ENCODE measurements at places on chromosomes 11 and 22.

GRCh38 chr11:8015753-8016239 lies 28.7 kb downstream of the EIF3F start:
- DNase-seq, result no peak

GRCh38 chr11:134654161-134654915 lies 242.3 kb upstream of the B3GAT1 start:
- no peak for DNase-seq

- peak; percentile 30 for DNase-seq
Observed at GRCh38 chr11:116895048-116895757, 57.8 kb upstream of the APOA1 start.

GRCh38 chr11:1828542-1828941 lies 6.2 kb upstream of the SYT8 start:
- DNase-seq, result no peak

GRCh38 chr22:45254789-45255278 lies 14.1 kb upstream of the KIAA0930 start:
- peak; percentile 62 for DNase-seq

GRCh38 chr22:29302402-29302680 lies 4.1 kb upstream of the GAS2L1 start:
- no peak for DNase-seq

- DNase-seq, result no peak
Observed at GRCh38 chr22:28246397-28246796, 327.3 kb upstream of the PITPNB start.

DNA sequence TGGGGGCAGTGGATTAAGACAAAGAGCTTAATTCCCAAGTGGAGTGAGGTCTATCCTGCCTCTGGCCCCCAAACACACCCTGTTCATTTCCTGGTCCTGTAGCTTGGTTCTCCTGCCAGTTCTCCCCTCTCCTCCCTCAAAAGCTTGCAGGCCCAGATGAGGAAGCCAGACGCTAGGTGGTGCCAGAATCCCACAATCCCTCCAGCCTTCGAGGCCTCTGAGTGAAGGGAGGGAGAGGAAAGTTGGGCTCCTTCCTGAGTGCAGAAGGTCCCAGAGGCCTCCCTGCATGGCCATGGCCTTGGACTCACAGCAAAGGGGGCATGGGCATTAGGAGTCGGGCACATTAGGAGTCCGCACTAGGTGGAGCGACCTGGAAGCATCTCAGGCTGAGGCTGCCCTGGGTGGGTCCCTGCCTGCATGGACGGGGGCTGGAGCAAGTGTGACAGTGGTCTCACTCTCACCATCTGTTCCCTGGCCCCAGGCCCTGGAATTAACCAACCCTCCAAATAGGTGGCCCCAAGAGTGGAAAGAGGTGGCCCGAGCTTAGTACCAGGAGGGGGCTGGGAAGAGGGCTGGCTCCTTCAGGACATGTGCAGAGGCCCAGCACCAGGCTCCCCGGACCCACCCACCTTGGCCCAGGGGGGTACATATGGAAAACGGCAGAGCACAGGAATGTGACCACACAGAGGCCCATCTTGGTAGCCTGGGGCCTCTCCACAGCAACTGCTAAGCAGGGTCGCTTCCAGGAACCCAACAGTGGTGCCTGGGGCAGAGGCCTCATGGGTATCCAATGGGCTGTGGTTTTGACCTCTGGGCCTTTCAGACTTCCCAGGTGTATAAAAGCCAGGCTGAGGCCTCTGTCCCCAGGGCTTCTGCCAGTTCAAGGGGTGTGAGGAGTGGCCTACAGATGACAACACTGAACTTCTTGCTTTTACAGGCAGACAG lies 5.2 kb downstream of the FXYD2 start:
- no peak for DNase-seq

DNA sequence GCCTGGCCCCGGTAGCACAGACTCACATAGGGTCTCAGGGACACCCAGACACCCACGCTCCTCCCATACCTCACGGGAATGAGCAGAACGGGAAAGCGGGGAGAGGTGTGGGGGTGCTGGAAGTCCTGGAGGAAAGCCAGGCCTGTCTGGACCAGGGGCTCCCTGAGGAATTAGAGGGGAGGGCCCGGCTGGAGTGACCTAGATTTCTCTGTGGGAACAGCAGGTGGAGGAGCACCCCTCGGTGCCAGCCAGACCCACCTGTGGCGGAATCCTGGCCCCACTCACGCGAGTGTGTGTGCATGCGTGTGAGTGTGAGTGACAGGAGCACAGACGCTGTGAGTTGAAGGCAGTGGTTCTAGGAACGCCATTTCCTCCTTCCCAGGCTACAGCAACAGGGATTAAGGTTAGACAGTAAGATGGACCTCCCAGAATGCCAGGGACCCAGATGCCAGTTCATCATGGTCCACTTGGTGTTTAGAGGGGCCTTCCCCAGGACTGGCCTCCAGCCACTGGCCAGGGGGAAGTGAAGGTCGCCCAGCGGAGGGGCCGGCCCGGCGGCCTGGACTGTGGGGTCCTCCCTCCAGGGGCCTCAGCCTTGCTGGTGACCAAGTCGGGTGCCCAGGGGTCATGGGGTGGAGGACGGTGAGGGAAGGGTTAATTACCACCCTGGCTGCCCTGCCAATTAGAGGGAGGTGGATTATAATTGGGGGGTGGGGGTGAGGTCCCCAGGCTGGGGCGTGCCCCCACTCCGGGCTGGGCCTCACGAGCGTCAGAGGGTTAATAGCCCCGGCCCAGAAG lies 1.0 kb downstream of the PKP3 start:
- no peak for DNase-seq

GRCh38 chr11:31973172-31973571 lies 117.7 kb upstream of the RCN1 start:
- DNase-seq, result no peak

DNA sequence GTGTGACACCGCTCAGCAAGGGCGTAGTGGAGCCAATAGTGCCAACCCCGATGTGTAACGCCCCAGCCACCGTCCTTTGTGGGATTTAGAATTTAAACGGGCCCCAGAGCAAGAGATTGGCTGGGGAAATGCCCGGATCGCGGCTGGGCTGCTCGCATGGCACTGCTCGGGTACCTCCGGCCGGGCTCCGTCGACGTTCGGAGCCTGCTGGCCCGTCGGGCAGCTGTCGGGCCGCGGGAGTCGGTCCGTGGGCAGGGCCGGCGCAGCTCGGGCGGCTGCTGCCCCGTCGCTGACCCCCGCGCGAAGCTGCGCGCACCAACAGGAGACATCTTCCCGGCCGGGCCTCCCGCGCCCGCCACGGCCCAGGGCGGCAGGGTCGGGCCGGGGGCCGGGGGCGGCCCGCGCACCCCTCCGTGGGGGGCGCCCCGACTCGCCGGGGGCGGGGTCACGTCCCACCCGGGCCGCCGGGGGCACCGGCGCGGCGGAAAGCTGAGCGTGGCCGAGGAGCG lies 1.3 kb upstream of the KDM2A start:
- no peak for DNase-seq

DNA sequence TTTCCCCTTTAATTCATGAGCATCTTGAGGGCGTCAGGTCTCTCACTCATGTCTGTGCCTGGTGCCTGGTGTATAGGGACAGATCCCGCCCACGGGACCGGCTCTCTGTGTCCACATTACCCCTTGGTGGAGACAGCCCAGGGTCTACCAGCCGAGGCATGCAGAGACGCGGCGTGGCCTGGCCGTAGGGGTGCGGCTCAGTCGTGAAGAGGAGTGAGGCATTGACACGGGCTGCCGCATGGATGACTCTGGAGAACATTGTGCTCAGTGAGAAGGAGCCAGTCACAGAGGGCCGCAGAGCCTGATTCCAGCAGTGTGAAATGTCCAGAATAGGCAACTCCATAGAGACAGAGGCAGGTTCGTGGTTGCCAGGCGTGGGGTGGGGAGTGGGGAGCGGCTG lies 209.8 kb downstream of the TBC1D22A start:
- DNase-seq, result no peak

- no peak for DNase-seq
Observed at GRCh38 chr11:132253469-132254264, 883.3 kb downstream of the NTM start.

DNA sequence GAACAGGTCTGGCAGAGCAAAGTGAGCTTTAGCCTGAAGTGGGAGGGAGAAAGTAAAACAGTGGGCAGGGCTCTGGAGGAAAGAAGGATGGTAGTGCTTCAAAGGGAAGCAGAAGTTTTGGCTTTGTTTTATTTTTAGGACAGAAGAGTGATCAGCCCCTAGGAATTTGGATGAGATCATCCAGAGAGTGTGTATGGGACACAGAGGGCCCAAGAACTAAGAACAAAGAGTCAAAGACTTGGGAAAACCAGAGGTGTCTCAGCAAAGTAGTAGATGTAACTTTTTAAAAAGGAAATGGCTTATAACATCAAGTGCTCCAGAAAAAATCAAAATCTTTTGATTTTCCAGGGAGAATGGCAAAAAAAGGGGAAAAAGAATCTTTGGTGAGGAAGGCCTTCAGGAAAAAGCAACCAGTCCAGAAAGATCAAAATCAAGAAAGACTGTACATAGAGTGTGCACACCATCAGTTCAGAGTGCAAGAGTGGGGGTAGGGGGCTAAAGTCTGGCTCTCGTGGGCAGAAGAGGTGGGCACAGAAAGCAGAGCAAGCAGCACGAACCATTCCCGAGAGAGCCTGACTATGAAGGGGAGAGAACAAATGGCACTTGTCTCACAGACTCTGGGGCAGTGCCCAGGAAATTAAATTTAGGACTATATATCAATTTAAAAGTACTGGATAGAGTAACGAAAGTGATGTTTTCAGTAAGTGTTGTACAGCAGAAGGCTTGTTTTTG lies 30.0 kb downstream of the MAPK1 start:
- no peak for DNase-seq

GRCh38 chr22:37196539-37197450 lies 8.7 kb upstream of the C1QTNF6 start:
- DNase-seq, result no peak

DNA sequence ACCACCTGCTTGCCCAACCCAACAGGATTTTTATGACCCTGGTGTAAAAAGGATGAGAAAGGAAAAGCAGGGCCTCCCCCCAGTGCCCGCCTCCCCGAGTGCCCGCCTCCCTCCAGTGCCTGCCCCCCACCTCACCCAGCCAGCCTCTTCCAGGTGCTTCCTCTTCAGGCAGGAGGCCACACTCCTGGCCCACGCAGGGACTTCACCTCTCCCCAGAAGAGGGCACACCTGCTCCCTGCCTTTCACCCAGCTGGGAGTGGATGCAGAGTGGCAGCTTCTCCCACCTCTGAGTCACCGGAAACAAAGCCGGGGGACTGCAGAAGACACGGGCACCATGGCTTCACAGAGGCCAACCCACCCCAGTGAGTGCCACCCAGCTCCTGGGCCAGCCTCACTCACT lies 16.1 kb downstream of the CPT1A start:
- DNase-seq, result no peak

DNA sequence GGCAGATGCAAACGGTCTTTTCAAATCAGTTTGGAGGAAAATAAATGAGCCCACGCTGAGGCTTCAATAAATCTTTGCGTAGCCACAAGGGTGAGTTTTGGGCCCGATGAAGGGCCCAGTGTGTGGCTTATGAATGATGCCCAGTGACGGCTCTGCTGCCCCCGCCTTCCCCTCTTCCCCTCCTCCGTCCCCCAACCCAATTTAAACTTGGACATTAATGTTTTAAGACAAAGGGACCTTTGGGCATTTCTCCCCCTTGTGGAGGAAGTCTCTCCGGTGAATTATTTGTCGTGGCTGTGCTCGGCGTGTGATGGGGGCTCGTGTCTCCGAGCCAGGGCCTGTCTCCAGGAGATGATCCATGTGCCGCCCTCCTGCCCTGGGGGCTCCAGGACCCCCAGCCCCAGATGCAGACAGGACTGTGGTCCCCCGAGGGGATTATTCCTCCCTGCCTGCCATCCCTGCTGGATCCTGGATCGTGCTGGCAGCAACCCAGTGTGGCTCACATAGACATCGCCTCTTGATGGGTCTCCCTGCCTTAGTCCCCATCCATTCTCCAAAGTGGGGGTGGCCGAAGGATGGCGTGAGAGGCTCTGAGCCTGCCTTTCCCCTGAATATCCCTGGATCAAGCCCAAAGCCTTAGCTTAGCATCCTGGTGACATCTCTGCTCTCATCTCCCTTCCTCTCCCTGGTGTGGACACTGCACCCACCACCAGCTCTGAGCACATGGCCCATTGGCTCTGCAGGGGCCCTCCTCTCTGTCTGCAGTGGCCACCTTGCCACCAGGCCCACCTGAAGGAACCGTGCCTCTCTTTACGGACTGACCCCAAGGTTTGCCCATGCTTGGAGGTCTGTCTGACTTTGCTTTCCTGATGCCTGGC lies 56.4 kb downstream of the SMIM38 start:
- DNase-seq, result no peak

DNA sequence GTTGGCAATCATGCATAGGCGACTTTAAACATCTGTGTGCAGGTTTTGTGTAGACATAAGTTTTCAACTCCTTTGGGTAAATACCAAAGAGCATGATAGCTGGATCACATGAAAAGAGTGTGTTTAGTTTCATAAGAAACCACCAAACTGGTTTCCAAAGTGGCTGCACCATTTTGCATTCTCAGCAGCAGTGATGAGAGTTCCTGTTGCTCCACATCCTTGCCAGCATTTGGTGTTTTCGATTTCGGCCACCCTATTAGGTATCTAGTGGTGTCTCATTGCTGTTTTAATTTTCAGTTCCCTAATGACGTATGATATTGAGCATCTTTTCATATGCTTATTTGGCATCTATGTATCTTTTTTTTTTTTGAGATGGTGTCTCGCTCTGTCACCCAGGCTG lies 62.8 kb upstream of the CCND1 start:
- DNase-seq, result no peak

GRCh38 chr11:69269388-69269787 lies 24.6 kb upstream of the MYEOV start:
- no peak for DNase-seq

- DNase-seq, result no peak
Observed at GRCh38 chr11:86669424-86669823, 3.0 kb downstream of the ME3 start.

- no peak for DNase-seq
Observed at GRCh38 chr11:134390706-134391569, 21.1 kb downstream of the B3GAT1 start.

DNA sequence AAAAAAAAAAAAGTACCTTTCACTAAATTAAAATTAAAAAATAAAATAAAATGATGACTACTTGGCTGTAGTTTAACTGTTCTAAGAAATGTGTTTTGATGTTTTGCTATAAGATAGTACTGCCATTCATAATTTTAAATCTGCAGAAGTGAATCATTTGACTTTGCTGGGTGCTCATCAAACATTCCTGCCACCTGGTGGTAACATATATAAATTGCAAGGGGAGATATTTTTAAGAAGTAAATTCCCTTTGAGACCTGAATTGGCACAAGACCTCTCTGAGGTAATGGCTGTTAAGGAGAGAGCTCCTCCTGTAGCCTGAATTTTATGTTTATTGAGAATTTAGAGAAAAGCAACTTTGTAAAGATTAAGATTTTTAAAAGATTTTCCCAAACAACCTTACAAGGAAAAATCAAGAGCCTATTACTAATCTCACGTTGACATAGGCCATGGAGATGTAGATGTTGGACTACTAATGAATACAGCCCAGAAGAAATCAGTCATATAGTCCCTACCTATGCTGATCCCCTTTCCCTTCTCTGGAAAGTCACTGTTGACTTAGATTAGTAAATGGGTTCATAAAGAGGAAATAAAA lies 11.9 kb upstream of the NARS2 start:
- peak; percentile 34 for DNase-seq

DNA sequence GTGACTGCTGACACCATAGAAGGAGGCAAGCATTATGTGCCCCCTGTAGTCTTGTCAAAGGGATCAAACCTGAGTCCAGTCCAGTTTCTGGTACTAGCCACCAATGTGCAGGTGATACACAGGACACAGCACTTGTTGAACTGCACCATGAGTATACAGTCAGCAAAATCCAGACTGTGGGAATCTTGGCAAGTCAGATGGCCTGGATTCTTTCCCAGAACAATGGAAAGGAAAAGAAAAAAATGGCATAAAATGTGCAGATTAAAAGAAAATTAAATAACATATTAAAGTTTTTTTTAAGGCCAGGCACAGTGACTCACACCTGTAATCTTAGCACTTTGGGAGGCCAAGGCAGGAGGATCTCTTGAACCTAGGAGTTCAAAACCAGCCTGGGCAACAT lies 16.8 kb downstream of the CRY2 start:
- no peak for DNase-seq

Data from GM20000 (cell line).